Stimulated activated CD8-positive, alpha-beta memory T cell treated with anti-CD3 and anti-CD28 coated beads, Interleukin-15, amount 100 ng/mL, for 48 hours (primary cell): ENCODE measurements at places on chromosomes 1 and 21.

GRCh38 chr21:26715878-26716506, 129.2 kb downstream of the ADAMTS1 start:
- DNase-seq, result no peak

DNA sequence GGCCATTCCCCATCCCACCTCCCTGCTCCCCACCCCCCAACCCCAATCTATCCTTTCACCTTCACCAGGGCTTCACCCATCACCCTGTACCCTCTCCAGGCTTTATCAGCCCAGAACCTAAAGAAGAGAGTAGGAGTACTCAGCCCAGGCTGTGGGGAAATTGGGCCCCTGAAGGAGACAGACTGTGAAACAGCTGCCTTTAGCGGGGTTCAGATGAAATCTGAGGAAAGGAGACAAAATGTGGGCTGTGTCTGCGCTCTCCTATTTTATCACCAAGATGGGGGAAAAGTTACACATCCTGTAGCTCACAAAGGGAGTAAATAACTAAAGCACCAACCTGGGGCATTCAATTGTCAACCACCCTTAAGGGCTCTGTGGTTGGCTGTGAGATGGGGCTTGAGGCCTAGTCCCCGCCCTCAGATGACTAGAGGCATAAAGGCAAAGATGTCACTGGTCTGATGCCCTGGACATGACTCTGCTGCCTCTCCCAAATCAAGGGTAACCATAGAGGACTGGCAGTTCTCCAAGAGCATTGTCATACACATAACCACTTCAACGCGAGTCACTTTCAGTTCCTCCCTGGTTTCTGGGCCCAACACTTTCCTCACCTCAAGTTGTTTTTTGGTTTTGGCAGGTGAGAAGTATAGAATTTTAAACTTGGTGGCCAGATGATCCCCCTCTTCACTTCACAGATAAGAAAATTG, 30.0 kb downstream of the SLC27A3 start:
- DNase-seq, result peak; percentile 64

- no peak for DNase-seq
Observed at GRCh38 chr1:246591958-246592357, 25.7 kb downstream of the CNST start.

DNA sequence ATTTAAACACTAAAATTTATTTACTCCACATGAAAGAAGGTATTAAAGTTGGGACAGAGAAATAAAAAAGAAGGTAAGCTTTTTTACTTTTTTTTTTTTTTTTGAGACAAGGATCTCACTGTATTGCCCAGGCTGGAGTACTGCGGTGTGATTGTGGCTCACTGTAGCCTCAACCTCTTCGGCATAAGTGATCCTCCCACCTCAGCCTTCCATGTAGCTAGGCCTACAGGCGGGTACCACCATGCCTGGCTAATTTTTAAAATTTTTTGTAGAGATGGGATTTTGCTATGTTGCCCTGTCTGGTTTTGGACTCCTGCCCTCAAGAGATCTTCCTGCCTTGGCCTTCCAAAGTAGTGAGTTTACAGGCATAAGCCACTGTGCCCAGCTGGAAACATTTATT, 106.6 kb downstream of the ITSN1 start:
- no peak for DNase-seq

DNA sequence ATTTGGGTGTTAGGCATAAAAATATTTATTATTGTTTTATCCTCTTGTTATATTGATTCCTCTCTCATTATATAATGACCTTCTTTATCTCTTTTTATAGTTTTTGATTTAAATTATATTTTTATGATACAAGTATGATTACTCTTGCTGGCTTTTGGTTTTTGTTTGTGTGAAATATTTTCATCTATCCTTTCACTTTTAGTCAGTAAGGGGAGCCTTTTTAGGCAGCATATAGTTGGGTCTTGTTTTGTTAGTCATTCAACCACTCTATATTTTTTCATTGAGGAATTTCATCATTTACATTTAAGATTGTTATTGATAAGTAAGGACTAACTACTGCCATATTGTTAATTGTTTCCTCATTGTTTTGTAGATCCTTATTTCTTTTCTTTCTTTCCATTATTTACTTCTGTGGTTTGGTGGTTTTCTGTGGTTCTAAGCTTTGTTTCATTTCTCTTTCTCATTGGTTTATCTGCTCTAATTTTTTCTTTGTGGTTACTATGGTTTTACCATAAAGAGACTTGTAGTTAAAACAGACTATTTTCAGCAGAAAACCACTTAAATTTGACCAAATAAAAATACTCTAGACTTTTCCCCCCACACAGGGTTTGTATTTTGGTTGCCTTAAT, 593.1 kb downstream of the NUF2 start:
- DNase-seq, result no peak

- DNase-seq, result no peak
Observed at GRCh38 chr1:233045588-233045987, 95.2 kb downstream of the NTPCR start.

DNA sequence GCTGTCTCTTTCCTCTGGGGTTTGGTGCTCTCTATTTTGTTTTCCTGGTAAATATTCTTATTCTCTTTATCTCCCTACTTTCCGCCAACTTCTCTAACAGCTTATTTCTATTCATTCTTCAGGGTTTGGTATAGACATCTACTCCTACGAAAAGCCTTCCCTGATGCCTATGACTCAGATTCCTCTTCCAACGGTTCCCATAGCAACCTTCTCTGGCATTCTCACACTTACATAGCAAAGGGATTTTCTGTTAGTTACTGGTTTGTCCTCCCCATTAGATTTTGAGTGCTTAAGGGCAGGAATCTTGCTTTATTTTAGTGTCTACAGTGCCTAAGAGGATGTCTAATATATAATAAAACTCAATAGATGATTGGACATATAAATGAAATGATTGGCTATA, 407.6 kb upstream of the DEPDC1 start:
- DNase-seq, result no peak

DNA sequence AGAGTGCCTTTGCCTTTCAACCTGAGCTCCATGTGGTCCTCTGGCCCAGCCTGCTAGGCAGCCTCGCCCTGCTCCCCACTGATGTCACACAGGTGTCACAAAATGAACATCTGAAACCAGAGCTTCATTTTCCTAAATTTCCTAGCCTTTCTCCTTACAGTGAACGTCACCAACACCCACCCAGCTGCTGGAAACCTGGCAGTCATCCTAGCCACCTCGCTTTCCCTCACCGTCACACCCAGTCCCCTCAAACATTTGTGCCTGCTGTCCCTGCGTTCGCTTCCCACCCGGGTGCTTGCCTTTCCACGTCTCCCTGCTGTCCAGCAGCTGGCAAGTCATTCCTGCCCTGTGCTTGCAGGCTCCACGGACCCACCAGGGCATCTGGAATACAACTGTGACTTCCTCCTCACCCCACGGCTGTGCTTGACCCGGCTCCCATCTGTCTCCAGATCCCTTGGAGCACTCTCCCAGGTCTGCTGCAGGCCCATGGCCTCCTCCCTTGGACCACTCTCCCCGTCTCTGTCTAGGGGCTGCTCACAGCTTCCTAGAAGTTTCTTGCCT, 23.5 kb downstream of the ADARB1 start:
- DNase-seq, result no peak

- DNase-seq, result no peak
Observed at GRCh38 chr1:118185084-118185832, at the start of gene SPAG17. Gene SPAG17, minus strand, starts transcription at chr1:118185228. Its CDS starts 71 bp downstream, at chr1:118185157.

DNA sequence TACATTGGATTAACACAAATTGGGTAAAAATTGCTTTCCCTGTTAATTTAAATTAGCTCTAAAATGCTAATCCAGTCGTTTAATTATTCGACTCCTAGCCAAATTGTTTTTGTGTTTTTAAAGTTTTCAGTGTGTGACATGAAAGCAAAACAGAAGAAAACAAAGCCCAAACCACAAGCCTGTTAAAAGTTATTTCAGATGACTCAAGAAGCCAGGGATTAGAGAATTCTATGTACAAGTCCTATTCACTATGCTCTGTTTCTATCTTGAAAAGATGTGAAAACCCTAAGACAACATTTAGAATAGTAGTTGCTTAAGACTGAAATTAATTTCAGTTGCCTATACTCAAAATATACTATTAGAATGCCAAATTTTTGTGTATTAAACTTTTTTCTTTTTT, 294.8 kb upstream of the ADAMTS5 start:
- no peak for DNase-seq

DNA sequence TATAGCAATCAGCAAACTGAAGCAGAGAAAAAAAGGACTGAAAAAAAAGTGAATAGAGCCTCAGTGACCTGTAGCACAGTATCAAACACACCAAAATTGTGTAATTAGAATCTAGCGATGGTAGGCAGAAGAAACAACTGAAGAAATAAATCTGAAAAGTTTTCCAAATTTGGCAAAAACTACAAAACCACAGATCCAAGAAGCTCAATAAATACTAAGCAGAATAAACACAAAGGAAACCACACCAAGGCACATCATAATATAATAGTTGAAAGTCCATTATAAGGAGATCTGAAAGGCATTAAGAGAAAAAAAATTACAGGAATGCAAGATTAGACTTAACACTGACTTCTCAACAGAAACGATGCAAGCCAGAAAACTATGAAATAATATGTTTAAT, 7.1 kb upstream of the IL12RB2 start:
- no peak for DNase-seq

DNA sequence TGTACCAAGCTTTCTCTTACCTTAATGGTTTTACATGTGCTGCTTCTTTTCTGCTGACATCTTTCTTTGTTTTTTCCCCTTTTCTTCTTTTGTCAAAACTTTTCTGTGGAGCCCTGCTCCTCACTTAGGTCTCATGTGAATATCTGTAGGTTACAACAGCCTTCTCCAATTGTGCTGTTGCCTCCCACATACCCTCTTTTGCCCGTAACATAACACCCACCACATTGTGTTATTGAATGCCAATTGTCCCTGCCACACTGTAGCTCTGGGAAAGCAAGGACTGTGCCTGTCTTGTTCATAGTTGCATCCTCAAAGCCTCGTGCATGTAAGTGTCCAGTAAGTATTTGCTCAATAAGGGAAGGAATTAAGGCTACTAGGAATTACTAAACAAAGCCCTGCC, 46.3 kb upstream of the AKT3 start:
- DNase-seq, result no peak

DNA sequence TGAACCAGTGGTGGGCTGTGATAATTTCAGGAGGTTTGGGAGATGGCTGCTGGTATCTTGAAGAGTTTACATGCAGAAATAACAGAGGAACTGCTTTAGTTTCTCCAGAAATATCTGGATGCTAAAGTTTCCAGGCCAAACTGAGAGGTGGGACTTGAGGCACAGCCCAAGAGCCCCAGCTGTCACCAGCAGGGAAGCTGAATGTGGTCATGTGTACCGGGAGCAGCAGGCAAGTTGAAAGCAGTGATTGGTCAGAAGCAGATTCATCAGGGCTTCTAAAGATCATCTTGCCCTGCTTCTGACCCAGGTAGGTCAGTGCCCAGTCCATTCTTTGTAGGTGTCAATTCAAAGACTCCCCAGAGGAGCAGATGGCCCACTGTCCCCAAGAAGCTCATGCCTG, 7.9 kb upstream of the RPTN start:
- no peak for DNase-seq

DNA sequence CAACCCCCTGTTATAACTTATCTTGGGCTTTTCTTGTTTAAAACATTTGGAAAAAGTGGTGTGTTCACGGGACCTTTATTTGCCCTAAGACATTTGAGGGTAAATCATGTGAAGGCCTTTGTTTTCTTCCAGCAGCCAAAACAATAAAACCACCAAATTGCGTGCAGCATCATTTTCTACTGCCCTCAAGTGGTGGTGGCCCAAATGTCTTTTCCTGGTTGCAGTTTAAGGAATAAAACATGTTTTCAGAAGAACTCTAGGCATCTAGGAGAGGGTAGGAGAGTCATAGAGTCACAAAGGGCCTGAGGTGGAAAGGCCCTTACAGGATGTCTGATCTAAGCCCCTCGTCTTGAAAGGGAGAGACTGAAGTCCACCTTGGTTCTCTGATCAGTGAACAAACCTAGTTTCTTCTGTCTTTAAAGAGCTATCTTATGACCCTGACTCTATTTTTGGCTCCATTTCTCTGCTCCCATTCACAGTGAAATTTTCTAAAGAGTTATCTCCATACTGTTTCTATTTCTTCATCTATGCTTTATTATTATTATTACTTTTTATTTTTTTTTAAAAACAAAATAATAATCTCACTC, 16.0 kb upstream of the EPS15 start:
- no peak for DNase-seq

- DNase-seq, result no peak
Observed at GRCh38 chr1:233282582-233282886, 13.0 kb downstream of the PCNX2 start.

GRCh38 chr1:170436928-170437327, 95.0 kb upstream of the GORAB start:
- no peak for DNase-seq

DNA sequence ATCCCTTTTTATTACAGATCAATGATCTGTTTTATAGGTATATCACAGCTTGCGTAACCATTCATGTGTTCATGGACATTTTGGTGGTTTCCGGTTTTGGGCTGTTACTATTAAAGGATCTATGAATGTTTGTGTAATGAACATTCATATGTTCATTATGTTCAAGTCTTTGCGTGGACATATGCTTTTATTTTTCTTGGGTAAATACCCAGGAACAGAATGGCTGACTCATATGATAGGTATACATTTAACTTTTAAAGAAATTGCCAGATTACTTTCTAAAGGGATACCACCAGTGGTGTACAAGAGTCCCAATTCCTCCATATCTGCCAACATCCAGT, 73.7 kb downstream of the SPATA46 start:
- DNase-seq, result no peak

- DNase-seq, result no peak
Observed at GRCh38 chr1:156177919-156178654, 15.8 kb upstream of the SLC25A44 start.

DNA sequence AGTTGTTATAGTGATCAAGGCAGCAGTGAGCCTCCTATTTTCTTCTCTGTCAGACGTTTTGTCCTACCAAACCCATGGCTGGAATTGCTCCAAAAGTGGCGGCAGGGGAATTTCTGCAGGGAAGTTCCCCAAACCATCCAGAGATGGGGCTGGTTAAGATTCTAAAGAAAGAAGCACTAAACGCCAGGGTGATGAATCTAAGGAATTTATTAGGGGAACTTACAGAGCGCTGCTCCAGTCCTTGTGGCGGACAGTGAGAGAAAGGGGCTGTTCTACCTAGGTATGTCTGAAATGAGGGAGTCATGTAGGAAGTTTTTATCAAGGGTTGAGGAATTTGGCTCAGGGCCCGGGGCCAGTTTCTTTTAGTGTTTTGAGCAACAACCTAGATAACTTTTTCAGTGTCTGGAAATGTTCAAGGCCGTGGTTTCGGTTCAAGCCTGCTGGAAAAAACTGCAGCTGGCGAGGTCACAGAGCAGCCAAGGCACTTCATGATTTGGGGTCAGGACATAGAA, 222.4 kb upstream of the B3GALT2 start:
- DNase-seq, result no peak

GRCh38 chr1:111236806-111237205, 9.3 kb downstream of the CHI3L2 start:
- no peak for DNase-seq

- no peak for DNase-seq
Observed at GRCh38 chr1:116988248-116988647, 13.3 kb upstream of the CD101 start.

GRCh38 chr1:186819563-186819962, 9.2 kb upstream of the PLA2G4A start:
- no peak for DNase-seq

- DNase-seq, result no peak
Observed at GRCh38 chr1:154726896-154727753, 119.1 kb upstream of the ADAR start.

GRCh38 chr21:46093668-46094400, 4.1 kb upstream of the COL6A2 start:
- DNase-seq, result no peak

- DNase-seq, result no peak
Observed at GRCh38 chr1:31549809-31550620, 26.3 kb upstream of the TINAGL1 start.
